ENCODE measurements at places on chromosomes 2 and 18. TPM values are rescaled to one million over a fixed set of nuclear protein-coding genes. Genes with fewer than 3 reads are reported as not detected.
A peak's percentile ranks its signal among the peaks of the same experiment; 100 is the strongest.

GRCh38 chr2:74429487-74430451 lies 8.2 kb downstream of the WDR54 start:
- peak; percentile 77 for DNase-seq

GRCh38 chr2:145141981-145142380 lies 622.1 kb upstream of the ZEB2 start:
- DNase-seq, result no peak

The MYL12A gene
- 338 TPM for total RNA-seq

The RNF103 gene
- 58.7 TPM for total RNA-seq

The SLC4A3 gene
- total RNA-seq, result 0.47 TPM

The SAG gene
- total RNA-seq, result not detected
